ENCODE measurements at places on chromosomes 4 and X.

DNA sequence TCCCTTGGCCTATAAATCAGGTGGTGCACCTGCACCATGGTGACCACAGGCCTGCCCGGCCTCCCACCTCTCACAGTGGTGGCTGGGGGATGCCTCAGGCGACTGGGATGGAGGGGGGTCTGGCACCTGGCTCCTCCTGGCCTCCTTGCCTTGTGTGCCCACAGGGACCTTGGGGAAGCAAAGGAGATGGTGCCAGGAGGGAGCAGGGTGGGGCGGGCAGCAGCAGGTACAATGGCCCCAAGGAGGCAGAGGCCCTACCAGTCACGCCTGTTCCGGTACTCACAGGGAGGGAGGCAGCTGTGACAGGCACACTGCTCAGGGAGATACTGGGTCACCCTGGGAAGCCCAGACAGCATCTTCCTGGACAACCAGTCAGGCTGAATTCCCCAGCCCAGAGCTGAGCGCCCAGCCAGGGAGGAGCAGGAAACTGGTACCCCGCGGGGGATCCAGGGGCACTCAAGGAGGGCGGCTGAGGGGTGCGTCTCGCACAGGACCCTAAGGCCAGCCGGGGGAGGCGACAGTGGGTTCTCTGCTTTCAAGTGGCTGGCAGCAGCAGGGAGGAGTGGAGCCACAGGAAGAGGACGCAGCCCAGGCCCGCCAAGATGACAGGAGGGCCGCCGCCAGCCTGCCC is 1.2 kb upstream of the TREX2 start:
- DNase-seq: no peak

DNA sequence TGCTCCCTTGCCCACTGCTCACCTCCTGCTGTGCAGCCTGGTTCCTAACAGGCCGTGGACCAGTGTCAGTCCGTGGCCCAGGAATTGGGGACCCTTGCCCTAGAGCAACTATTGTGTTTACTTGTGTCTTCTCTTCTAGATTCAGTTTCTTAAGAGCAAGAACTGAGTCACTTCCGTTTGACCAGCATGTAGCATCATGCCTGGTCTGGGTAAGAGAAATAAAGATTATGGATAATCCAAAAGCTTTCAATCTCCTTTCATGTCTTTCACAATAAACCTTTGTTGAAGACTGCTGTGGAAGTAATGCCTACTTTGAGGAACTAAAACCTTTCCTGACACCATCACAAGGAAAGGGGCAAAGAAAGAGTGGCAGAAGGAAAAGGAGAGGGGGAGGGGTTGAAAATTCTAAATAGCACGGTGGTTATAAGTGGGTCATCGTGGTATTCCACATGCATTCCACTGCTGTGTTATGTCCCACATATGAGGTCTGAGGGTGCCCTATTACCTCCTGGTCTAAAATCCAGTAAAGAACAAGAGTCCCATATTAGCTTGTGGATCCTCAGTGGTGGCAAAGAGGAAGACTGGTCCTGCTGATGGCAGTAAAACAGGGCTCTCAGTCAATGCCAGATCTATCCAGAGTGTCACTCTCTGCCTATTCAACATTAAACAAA is 133.4 kb downstream of the RASL11B start:
- no peak for DNase-seq

GRCh38 chrX:13252726-13253125 is 67.1 kb downstream of the ATXN3L start:
- DNase-seq: no peak

DNA sequence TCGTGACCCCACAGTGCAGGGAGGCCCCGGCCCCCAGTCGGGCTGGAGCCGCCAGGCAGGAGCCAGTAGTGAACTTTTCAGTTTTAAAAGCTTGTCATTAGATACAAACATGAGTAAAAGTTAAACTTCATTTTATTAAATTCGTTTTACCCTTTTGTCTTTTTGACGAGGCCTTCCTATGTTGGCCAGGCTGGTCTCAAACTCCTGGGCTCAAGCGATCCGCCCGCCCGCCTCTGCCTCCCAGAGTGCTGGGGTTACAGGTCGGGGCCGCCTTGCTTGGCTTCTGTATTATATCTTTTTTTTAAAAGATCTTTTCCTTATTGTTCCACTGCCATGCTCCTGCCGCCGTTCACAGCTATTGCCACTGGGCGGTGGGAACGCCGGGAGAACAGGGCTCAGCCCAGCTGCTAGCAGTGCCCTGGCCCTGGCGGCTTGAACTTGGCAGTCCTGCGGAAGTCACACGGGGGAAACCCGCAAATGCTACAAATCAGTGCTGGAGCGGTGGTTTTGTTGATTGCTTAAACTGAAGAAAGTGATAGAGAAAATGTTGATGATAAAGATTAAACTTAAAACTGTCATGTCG is 968 bp upstream of the NELFA start:
- peak; percentile 2 for DNase-seq
